Esophagus (tissue), 2 donors: ENCODE measurements at places on chromosomes 5 and 9. TPM values are rescaled to one million over a fixed set of nuclear protein-coding genes. Genes with fewer than 3 reads are reported as not detected.

C9orf152 gene
- 1.3 TPM for polyA plus RNA-seq

PCDHA8 gene
- polyA plus RNA-seq, result not detected

SARDH gene
- 0.20 TPM for polyA plus RNA-seq

PAEP gene
- not detected for polyA plus RNA-seq

FSTL4 gene
- 2.1 TPM for polyA plus RNA-seq
